Urinary bladder (tissue), 4 donors: ENCODE measurements at places on chromosomes 12 and 14. TPM values are rescaled to one million over a fixed set of nuclear protein-coding genes. Genes with fewer than 3 reads are reported as not detected.

Gene PLA2G1B
- total RNA-seq, result 0.90 TPM

Gene EIF2S3B
- total RNA-seq, result 1.1 TPM

Gene SPTB
- 6.8 TPM for total RNA-seq

Gene RPGRIP1
- 0.48 TPM for total RNA-seq

Gene RACGAP1
- 40.0 TPM for total RNA-seq

Gene MANSC4
- total RNA-seq, result not detected

Gene CCDC175
- 0.74 TPM for total RNA-seq

Gene OTX2
- not detected for total RNA-seq

Gene ACVRL1
- 47.9 TPM for total RNA-seq
